Stimulated activated CD4-positive, alpha-beta T cell treated with anti-CD3 and anti-CD28 coated beads, TNF-alpha, amount 100 ng/mL, for 1 hour (primary cell): ENCODE measurements at places on chromosomes 3 and 15.

DNA sequence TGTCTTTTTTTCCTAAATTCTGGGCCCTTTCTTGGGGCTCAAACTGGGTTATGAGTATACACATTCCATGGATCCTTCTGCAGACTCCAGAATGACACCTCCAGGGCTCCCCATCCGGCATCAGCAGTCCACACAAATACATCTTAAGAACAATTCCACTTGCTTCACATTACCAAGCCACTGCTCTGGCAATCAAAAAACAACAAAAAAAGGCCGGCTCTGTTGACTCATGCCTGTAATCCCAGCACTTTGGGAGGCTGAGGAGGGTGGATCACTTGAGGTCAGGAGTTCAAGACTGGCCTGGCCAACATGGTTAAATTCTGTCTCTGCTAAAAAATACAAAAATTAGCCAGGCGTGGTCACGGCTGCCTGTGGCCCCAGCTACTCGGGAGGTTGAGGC, 49.9 kb upstream of the LPP start:
- DNase-seq = no peak

DNA sequence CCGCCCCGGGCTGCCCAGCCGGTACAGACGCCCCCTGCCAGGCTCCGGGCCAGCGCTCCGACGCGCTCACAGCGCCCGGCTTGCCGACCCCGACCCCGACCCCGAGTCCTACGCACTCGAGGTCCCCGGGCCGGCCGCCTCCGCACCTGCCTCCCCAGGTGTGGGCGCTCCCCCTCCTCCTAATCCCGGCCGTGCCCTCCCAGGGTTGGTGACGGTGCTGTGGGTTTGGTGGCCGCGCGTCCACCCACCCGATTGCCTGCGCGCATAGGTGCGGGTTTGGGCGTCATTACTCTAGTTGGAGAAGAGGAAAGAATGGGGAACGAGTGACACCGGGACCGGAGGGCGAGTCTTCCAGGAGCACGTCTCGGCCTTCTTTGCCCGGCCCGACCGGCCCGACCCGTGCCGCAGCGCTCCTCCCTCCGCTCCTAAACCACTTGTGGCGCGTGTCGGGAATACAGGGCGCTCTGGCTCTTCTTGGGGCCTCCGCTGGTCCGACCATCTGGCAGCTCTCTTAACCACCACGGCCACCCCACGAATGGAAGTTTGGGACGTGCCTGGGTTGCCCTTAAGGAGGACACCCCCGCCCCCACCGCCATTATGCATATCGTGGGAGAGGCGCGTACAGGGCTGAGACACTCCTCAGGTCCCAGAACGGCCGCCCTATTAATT, 810 bp upstream of the THRB start:
- no peak for DNase-seq

- DNase-seq = no peak
Observed at GRCh38 chr3:159783780-159784742, 204.6 kb upstream of the IL12A start.

DNA sequence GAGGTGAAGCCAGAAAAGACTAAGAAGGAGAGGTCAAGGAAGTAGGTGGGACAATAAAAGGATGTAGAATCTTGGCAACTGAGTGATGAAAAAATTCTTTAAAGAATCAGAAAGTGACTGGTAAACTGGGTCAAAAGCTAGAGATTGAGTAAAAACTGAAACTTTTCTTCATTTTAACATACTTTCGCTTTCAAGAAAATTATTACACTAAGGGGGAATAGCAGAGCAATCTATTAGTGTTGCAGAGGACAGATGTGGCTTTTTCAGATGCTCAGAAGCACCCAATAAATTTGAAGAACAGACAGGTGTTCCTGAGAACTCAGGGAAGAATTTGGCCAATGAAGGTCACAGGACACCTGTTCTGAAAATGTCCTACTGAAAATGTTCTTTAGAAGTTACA, 805.4 kb upstream of the ALCAM start:
- no peak for DNase-seq

DNA sequence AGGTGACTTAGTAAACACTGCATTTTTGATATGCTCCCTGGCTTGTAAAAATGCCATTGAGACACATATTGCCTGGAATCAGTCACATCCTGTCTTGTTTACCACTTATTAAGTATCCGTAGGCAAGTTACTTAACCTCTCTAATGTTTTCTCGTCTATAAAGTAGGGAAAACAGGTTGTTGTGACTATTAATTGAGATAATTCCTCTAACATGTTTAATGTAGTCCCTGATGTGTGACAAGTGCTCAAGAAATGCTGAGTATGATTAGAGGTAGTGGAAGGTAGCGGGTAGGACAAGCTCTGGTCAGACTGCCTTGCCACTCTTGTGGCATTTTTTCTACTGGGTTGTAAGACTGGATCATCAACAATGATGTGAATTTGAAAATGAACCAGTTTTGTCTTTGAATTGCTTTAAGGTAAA, 54.1 kb downstream of the NFKBIZ start:
- no peak for DNase-seq

DNA sequence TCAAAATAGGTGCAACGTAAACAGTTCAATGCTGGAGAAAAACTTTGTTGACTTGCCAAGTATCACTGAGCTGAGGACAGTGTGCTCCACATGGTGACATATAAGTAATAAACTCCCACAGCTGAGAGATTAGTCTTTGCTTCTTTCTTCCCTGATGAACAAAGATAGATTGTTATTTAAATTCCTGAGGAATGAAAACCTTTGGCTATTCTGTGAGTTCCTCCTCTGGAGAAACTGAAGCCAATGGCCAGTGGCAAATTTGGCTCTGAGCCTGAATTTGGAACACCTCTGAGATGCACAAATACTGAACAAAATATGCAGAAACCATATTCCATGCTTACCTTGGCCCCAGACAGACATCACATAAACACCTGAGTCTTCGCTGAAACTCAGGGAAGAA, 63.3 kb downstream of the RPL22L1 start:
- no peak for DNase-seq

- no peak for DNase-seq
Observed at GRCh38 chr3:135453326-135453725, 512.2 kb upstream of the PPP2R3A start.

- no peak for DNase-seq
Observed at GRCh38 chr3:71447803-71448202, 135.7 kb downstream of the FOXP1 start.

DNA sequence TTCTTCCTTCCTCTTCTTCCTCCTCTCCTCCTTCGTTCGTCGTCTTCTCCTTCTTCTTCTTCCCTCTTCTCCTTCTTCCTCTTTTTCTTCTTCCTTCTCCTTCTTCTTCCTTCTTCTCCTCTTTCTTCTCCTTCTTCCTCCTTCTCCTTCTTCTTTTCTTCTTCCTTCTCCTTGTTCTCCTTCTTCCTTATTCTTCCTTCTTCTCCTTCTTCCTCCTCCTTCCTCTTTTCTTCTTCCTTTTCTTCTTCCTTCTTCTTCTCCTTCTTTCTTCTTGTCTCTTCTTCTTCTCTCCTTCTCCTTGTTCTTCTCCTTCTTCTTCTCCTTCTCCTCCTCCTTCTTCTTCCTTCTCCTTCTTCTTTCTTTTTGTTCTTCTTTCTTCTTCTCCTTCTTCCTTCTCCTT, 35.3 kb downstream of the SPG21 start:
- no peak for DNase-seq

GRCh38 chr3:105866656-105867653, 1.9 kb downstream of the CBLB start:
- no peak for DNase-seq

- DNase-seq = no peak
Observed at GRCh38 chr15:73699249-73700040, 15.3 kb downstream of the CD276 start.

DNA sequence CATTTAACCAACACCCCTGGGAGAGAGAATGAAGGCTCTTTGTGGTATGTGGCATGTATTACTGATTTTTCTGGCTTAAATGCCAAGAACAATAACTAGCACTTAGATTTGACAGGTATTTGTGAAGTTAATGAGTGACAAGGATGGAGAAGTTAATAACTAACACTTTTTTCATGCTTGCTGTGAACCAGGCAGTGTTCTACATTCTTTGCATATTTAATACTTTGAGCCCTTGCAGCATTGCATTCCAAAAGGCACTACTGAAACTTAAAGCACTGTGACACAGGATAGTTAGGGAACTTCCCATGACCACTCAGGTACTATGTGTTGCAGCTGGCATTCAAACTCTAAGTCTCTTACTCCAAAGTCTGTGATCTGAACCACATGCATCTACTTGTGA, 650.6 kb downstream of the ZPLD1 start:
- no peak for DNase-seq

GRCh38 chr3:153357436-153357835, 195.4 kb downstream of the RAP2B start:
- DNase-seq = no peak
